ENCODE measurements at places on chromosomes 1 and 21. TPM values are rescaled to one million over a fixed set of nuclear protein-coding genes. Genes with fewer than 3 reads are reported as not detected.

Gene LPAR3
- 0.05 TPM for polyA plus RNA-seq

Gene CELA2A
- not detected for polyA plus RNA-seq

DNA sequence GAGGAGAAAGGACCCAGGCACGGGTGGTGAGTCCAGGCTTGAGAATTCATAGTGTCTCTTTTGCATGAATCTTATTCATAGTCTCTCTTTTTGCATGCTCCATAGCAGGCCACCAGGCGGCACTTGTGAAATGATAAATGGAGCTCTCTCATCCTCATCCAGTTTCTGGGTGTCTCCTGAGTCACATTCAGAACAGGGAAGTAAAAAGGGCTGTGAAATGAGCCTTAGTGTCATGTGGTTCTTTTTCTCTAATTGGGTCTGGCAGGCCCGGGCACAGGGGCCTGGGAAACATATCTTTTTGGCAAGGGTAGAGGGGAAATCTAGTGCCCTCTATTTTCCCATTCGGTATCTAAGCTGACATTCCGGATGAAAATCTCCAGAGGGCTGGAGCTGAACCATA, 19.1 kb upstream of the NCF2 start:
- no peaks in the 10 kb centered on the region for H3K27me3 ChIP-seq
- no peaks in the 10 kb centered on the region for H3K36me3 ChIP-seq
- H3K4me3 ChIP-seq = no peak overlapping the region
- peak overlapping the region; percentile 59 for H3K27ac ChIP-seq

DNA sequence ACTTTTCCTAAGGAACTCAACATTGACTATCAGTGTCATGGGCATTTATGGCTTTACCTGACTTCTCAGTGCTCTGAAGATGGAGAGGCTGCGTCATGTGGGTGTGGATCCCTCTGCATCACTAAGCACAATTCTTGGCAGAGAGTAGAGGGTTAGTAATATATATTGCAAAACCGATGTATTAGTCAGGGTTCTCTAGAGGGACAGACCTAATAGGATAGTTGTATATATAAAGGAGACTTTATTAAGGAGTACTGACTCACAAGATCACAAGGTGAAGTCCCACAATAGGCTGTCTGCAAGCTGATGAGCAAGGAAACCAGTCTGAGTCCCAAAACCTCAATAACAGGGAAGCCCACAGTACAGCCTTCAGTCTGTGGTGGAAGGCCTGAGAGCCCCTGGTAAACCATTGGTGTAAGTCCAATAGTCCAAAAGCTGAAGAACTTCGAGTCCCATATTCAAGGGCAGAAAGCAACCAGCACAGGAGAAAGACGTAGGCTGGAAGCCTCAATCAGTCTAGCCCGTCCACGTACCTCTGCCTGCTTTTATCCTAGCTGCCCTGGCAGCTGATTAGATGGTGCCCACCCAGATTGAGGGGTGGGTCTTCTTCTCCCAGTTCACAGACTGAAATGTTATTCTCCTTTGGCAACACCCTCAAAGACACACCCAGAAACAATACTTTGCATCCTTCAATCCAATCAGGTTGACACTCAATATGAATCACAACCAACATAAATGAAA, 159.7 kb upstream of the NRIP1 start:
- H3K27me3 ChIP-seq = no peaks in the 10 kb centered on the region
- no peak for DNase-seq
- no peak overlapping the region for H3K4me3 ChIP-seq
- no peak overlapping the region for H3K27ac ChIP-seq
- no peaks in the 10 kb centered on the region for H3K36me3 ChIP-seq

- no peak overlapping the region for H3K27ac ChIP-seq
- no peaks in the 10 kb centered on the region for H3K4me1 ChIP-seq
- peak; percentile 14 for DNase-seq
Observed at GRCh38 chr1:172929006-172929405, 121.7 kb downstream of the TNFSF18 start.

DNA sequence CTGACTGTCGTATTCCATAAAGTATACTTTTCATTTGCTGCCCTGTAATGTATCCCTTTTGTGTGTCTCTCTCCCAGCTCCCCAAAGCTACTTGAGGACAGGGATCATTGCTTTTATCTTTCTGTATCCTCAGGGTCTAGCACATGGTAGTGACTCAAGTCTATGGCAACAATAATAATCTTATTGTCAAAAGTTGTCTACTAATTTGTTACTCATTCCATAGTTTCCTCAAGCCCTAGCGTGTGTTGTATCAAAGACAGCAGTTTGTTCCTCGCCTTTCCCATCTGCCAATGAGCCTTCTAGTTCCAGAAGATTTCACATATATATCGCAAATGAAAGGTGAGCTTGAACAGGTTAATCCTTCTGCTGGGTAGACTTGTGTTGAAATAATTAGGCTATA, 9.8 kb upstream of the SLC30A1 start:
- H3K27me3 ChIP-seq = no peaks in the 10 kb centered on the region
- DNase-seq = no peak
- no peaks in the 10 kb centered on the region for H3K4me1 ChIP-seq
- H3K4me3 ChIP-seq = no peak overlapping the region
- H3K36me3 ChIP-seq = no peaks in the 10 kb centered on the region
- no peak overlapping the region for H3K27ac ChIP-seq

GRCh38 chr1:91057784-91058183, 35.9 kb upstream of the ZNF644 start:
- no peak overlapping the region for H3K4me3 ChIP-seq
- DNase-seq = peak; percentile 32
- no peak overlapping the region for H3K27ac ChIP-seq
- no peaks in the 10 kb centered on the region for H3K36me3 ChIP-seq
- no peaks in the 10 kb centered on the region for H3K27me3 ChIP-seq
- H3K4me1 ChIP-seq = no peaks in the 10 kb centered on the region

Gene PLA2G4A
- polyA plus RNA-seq = 3.4 TPM

GRCh38 chr1:36513676-36514473, 31.2 kb upstream of the CSF3R start:
- H3K27me3 ChIP-seq = peaks cover 2% of the 10 kb centered on the region
- H3K36me3 ChIP-seq = no peaks in the 10 kb centered on the region
- no peak overlapping the region for H3K4me3 ChIP-seq
- DNase-seq = no peak
- H3K27ac ChIP-seq = no peak overlapping the region

GRCh38 chr1:29311352-29312030, 75.2 kb downstream of the PTPRU start:
- no peak for DNase-seq
- no peaks in the 10 kb centered on the region for H3K27me3 ChIP-seq
- no peak overlapping the region for H3K27ac ChIP-seq
- H3K36me3 ChIP-seq = peaks cover 7% of the 10 kb centered on the region
- H3K4me3 ChIP-seq = no peak overlapping the region
- no peaks in the 10 kb centered on the region for H3K4me1 ChIP-seq
